ENCODE measurements at places on chromosomes 5 and 9. TPM values are rescaled to one million over a fixed set of nuclear protein-coding genes. Genes with fewer than 3 reads are reported as not detected.
A peak's percentile ranks its signal among the peaks of the same experiment; 100 is the strongest.

GRCh38 chr9:89437772-89438171 is 60.1 kb downstream of the SEMA4D start:
- no peak overlapping the region for H3K4me3 ChIP-seq
- H3K27me3 ChIP-seq, result no peaks in the 10 kb centered on the region
- no peak for DNase-seq

- no peak for DNase-seq
- H3K4me3 ChIP-seq, result peak within 1 kb of the TSS; percentile 20
- H3K4me1 ChIP-seq, result no peaks in the 10 kb centered on the region
- no peaks in the 10 kb centered on the region for H3K36me3 ChIP-seq
Observed at GRCh38 chr5:140806834-140807775, at the start of gene PCDHA4. PCDHA4 (plus strand) TSS chr5:140807068.

Gene ZNF883
- total RNA-seq, result 4.6 TPM

GRCh38 chr9:131645078-131645776 is 94.6 kb downstream of the RAPGEF1 start:
- DNase-seq, result no peak
- no peak overlapping the region for H3K4me3 ChIP-seq
- H3K27ac ChIP-seq, result no peak overlapping the region
- H3K4me1 ChIP-seq, result no peaks in the 10 kb centered on the region
- H3K36me3 ChIP-seq, result no peaks in the 10 kb centered on the region
- no peaks in the 10 kb centered on the region for H3K27me3 ChIP-seq

DNA sequence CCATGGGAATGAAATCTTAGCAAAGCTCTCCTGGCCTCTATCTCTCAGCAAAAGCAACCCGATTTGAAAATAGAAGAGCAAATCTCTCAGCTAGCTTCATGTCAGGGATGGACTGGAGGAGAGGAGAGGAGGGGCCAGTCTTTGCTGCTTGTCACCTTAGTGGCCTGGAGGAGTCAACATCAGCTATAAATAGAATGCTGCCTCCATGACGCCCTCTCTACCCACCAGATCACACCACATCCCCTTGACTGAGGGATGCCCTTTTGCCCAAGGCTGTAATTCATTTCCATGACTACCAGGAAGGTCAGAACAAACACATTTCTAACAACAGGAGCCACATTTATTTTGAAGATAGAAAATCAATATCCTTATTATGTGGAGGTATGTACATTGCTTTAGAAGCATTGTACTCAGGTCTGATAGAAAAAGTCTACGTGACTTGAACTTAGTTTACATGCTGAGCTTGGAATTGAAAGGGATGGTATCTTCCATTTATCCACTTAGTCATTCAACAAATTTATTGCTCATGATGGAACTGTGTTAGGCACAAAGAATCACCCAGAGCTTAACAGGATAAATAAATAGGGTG is 92.4 kb upstream of the LIFR start:
- no peak for DNase-seq
- no peaks in the 10 kb centered on the region for H3K27me3 ChIP-seq
- H3K36me3 ChIP-seq, result no peaks in the 10 kb centered on the region
- H3K27ac ChIP-seq, result no peak overlapping the region
- no peaks in the 10 kb centered on the region for H3K4me1 ChIP-seq
- H3K4me3 ChIP-seq, result no peak overlapping the region

DNA sequence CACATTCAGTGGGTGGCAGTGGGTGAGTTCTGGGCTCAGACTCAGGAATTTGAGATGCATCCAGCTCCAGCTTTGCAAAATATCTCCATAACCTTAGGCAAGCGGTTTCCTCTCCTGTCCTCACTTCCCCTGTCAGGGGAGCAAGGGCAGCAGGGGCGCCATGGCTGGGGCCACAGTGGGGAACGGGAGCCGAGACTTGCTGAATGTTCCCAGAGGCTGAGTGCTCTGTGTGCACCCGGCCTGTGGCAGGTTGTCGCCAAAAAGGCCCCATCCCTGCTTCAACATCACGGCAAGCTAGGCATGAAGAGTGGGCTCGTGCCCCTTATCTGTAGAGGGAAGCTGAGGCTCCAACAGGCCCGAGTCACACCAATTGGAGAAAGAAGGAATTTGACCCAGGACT is 268.8 kb downstream of the NSG2 start:
- no peak overlapping the region for H3K4me3 ChIP-seq
- no peak for DNase-seq
- H3K4me1 ChIP-seq, result no peaks in the 10 kb centered on the region
- no peaks in the 10 kb centered on the region for H3K27me3 ChIP-seq
- no peaks in the 10 kb centered on the region for H3K36me3 ChIP-seq
- no peak overlapping the region for H3K27ac ChIP-seq

DNA sequence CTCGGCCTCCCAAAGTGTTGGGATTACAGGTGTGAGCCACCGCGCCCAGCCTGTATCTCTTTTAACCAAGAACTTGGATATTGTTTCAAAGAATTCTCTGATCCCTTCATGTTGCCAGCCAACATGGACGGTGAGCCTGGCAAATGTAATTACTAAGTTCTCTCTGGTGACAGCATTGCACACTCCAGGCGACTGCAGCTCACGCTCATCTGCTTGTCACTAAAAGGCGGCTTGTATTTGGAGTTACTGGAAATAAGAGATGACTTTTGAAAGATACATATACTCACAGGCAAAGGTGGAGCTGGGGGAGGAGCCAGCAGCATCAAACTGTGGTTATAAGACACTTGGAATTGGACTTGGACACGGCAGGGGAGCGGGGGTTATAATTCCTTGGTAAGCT is 172.3 kb downstream of the SLIT3 start:
- H3K27ac ChIP-seq, result no peak overlapping the region
- no peak for DNase-seq
- no peaks in the 10 kb centered on the region for H3K36me3 ChIP-seq
- no peaks in the 10 kb centered on the region for H3K27me3 ChIP-seq

GRCh38 chr5:120901199-120901598 is 437.1 kb downstream of the PRR16 start:
- no peak overlapping the region for H3K4me3 ChIP-seq
- H3K4me1 ChIP-seq, result no peaks in the 10 kb centered on the region
- H3K27me3 ChIP-seq, result no peaks in the 10 kb centered on the region
- no peaks in the 10 kb centered on the region for H3K36me3 ChIP-seq
- DNase-seq, result no peak
- no peak overlapping the region for H3K27ac ChIP-seq

- H3K27me3 ChIP-seq, result no peaks in the 10 kb centered on the region
- H3K4me3 ChIP-seq, result no peak overlapping the region
- no peaks in the 10 kb centered on the region for H3K36me3 ChIP-seq
- H3K27ac ChIP-seq, result no peak overlapping the region
- no peak for DNase-seq
- no peaks in the 10 kb centered on the region for H3K4me1 ChIP-seq
Observed at GRCh38 chr5:89308606-89309040, 425.6 kb upstream of the MEF2C start.

DNA sequence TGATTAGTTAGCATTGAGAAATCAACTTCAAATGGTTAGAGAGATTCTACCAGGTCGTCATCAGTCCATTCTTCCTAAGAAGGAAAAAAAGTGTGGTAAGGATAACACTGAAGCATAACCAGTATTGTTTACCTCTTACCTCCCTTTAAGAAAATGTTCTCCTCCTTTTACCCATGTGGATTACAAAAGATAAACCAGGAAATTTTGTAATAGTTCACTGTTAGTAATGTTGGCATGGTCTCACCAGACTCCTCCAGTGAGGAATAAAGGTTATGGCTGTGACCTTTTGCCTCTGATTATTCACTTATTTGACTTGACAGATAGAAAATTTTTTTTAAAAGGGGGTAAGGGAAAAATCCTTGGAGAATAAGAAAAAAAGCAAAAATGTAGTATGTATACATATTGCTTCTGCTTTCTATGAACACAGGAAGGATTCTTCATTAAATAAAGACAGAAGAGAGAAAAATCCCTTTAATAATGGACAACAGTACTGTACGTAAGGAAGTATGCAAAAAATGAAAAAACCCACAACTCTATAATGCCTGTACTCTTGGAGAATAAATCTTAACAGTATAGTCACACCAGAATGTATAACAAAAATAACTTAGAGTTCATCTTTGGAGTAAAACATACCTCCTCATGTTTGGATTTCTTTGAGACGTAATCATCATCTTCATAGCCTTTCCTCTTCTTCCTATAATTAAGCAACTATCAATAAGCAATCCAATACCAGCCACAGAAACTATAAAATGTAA is 18.1 kb downstream of the CCNH start:
- no peaks in the 10 kb centered on the region for H3K36me3 ChIP-seq
- H3K4me1 ChIP-seq, result no peaks in the 10 kb centered on the region
- H3K27me3 ChIP-seq, result no peaks in the 10 kb centered on the region
- H3K27ac ChIP-seq, result no peak overlapping the region
- no peak for DNase-seq

- H3K4me1 ChIP-seq, result peaks cover 9% of the 10 kb centered on the region
- no peaks in the 10 kb centered on the region for H3K27me3 ChIP-seq
- no peak for DNase-seq
- no peaks in the 10 kb centered on the region for H3K36me3 ChIP-seq
- no peak overlapping the region for H3K4me3 ChIP-seq
Observed at GRCh38 chr9:137405677-137406081, 17.3 kb downstream of the EXD3 start.
